ENCODE measurements at places on chromosomes 1 and 21.

DNA sequence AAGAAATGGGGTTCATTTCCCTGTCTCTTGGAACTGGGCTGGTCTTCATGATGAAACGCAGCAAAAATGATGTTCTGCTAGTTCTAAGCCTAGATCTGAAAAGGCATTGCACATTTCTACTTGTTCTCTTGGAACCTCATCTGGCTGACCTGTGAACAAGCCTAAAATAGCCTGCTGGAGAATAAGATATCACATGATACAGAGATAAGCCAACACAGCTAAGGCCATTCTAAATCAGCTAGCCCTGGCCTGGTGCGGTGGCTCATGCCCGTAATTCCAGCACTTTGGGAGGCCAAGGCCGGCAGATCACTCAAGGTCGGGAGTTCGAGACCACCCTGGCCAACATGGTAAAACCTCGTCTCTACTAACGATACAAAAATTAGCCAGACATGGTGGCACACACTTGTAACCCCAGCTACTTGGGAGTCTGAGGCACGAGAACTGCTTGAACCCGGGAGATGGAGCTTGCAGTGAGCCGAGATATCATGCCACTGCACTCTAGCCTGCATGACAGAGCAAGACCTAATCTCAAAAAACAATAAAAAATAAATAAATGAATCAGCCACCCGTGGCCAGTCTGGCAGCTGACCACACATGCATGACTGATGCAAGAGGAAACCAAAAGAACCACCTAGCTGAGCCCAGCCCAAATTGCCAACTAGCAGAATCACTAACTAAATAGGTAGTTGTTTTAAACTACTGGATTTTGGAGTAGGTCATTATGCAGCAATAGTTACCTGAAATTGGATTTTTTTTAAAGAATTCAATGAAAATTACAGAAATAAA lies 18.0 kb downstream of the CD244 start:
- no peak for DNase-seq

DNA sequence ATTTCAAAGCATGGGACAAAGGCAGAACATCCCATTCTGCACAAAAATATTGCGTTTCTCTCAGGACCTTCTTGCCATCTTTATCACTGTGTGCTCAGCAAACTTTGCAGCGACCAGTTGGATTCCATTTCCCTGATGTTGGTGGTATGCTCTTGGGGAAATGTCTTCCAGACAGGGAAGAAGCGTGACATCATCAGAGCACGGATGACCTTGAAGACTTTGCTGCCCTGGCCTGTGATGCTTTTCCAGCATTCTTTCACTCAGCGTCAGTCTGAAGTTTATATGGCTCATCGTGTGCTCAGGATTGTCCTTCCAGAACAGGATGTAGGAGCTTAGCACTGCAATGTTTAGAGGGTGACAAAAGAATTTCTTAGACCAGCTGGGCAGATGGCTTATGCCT lies 131.4 kb upstream of the F3 start:
- DNase-seq, result no peak

DNA sequence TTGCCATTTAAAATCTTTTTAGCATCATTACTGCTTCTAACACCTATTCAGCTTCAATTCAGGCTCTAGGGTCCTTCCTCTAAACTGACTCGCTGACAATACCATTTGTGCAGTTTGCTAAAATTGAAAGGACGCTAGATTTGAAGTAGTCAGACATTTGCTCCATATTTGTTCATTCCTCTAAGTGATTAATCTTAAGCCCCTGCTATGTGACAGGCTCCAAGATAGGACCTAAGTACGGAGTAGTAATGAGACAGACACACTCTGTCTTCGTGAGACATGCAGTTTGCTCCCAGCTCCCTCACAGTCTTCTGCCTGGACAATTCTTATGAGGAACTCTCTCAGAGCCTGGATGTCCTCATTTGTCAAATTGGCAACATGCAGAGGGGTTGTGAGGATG lies 26.1 kb upstream of the CD53 start:
- DNase-seq, result no peak

DNA sequence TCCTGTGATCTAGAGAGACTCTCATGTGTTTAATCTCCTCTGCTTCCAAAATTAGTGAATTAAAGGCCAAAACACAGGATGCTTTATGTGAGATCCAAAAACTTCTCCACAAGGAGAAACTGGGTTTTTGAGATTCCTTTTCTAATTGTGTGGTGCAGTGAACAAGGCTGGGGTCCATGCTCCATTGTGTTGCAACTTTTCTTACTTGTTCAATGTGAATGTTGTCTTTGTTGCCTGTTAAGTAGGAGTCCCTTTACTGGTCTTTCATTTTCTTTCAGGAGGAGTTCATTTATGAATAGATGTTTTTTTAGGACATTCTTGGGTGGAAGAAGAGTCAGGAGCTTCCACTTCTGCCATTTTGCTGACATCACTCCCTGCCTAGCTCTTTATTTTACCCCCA lies 40.6 kb upstream of the CFHR3 start:
- no peak for DNase-seq

GRCh38 chr1:11786168-11786567 lies 19.6 kb downstream of the MTHFR start:
- DNase-seq, result no peak

GRCh38 chr1:246647113-246647512 lies 77.1 kb upstream of the SCCPDH start:
- peak; percentile 41 for DNase-seq

- DNase-seq, result no peak
Measured at GRCh38 chr1:231612393-231613089, 14.0 kb upstream of the DISC1 start.

DNA sequence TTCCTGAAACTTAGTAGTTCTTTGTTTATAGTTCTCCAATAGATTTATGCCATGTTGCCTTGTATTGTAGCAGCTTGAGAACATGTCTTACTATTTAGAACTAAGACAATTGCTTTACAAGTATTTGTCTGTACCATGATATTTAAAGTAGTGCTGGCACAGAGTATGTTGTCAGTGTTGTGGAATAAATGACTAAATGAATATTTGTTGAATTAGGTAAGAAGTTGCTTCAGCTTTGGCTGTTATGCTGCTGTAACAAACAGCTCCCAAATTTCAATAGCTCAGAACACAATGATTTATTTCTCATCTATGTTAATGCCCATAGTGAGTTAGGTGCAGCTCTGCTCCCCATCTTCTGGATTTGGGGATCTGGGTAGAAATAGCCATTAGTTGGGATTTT lies 90.2 kb upstream of the VCAM1 start:
- DNase-seq, result no peak

DNA sequence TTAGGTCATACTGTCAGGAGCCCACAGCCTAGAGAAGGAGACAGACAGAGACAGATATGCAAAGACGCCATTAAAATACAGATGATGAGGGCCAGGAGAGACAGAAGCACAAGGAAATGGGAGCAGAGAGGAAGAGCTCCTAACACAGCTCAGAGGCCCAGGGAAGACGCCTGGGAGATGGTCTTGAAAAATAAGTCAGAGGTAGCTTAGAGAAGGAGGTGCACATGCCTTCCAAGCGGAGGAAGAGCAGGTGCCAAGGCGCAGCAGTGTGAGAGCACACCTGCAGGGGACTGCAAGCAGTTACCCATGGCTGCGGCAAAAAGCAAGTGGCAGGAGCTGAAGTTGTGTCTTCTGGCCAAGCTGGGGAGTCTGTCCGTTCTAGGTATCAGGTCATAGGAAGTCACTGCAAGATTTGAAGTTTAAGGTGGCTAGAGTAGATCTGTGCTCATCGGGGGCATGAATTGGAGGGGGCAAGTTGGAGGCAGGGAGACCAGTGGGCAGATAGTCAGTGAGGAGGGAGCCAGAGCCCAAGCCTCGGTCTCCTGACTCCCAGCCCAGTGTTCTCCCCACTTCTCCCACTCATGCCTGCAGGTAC lies 1.3 kb upstream of the TRABD2B start:
- DNase-seq, result no peak

GRCh38 chr1:116832932-116833578 lies 76.7 kb upstream of the PTGFRN start:
- DNase-seq, result no peak
